ENCODE measurements at places on chromosomes 5 and 9. TPM values are rescaled to one million over a fixed set of nuclear protein-coding genes. Genes with fewer than 3 reads are reported as not detected.

The FOXD4L5 gene
- total RNA-seq = not detected

The TMEM171 gene
- 1.6 TPM for total RNA-seq

The SPATA31A3 gene
- not detected for total RNA-seq

The MRPS27 gene
- total RNA-seq = 72.7 TPM

The CREBRF gene
- total RNA-seq = 3.5 TPM

The GRAMD2B gene
- total RNA-seq = 21.8 TPM

The MEIKIN gene
- total RNA-seq = not detected

The FYB1 gene
- 0.08 TPM for total RNA-seq

The CCDC187 gene
- not detected for total RNA-seq

The C5orf52 gene
- total RNA-seq = not detected

The SCGB3A2 gene
- not detected for total RNA-seq

The ERMP1 gene
- 20.0 TPM for total RNA-seq

The SLC1A1 gene
- 0.04 TPM for total RNA-seq

The RNF183 gene
- not detected for total RNA-seq

The C5 gene
- total RNA-seq = 0.62 TPM

The DDX4 gene
- not detected for total RNA-seq

The PCDH12 gene
- 0.04 TPM for total RNA-seq

The GNPDA1 gene
- 37.0 TPM for total RNA-seq

The DCANP1 gene
- total RNA-seq = not detected

The GRPEL2 gene
- total RNA-seq = 24.6 TPM

The YIPF5 gene
- total RNA-seq = 38.9 TPM

The DBH gene
- not detected for total RNA-seq

The INSL6 gene
- total RNA-seq = not detected

The ANKRD55 gene
- total RNA-seq = not detected

The OXCT1 gene
- 24.8 TPM for total RNA-seq

The EGR1 gene
- 65.0 TPM for total RNA-seq

The COL5A1 gene
- 10.9 TPM for total RNA-seq

The SLC4A9 gene
- total RNA-seq = not detected

The PTGES gene
- 6.2 TPM for total RNA-seq

The IFNA21 gene
- not detected for total RNA-seq

The FOXD1 gene
- 6.6 TPM for total RNA-seq

The TGFBI gene
- 420 TPM for total RNA-seq

The ZFP37 gene
- 0.80 TPM for total RNA-seq

The OCLN gene
- 2.8 TPM for total RNA-seq

The GRM6 gene
- not detected for total RNA-seq

The TEX48 gene
- total RNA-seq = not detected

The WWC1 gene
- total RNA-seq = 18.3 TPM

The PCDHGB7 gene
- 1.3 TPM for total RNA-seq

The PHF24 gene
- total RNA-seq = 0.27 TPM

The PCDHB10 gene
- under 0.01 TPM for total RNA-seq

The CBY3 gene
- not detected for total RNA-seq

The WNT8A gene
- total RNA-seq = not detected

The IDNK gene
- 2.3 TPM for total RNA-seq

The LCN1 gene
- not detected for total RNA-seq

The ZNF462 gene
- total RNA-seq = 8.0 TPM

The TAS2R1 gene
- total RNA-seq = not detected

The OBP2B gene
- total RNA-seq = not detected

The BHMT2 gene
- total RNA-seq = not detected

The CFAP90 gene
- not detected for total RNA-seq

The CTNND2 gene
- not detected for total RNA-seq

The SLC6A7 gene
- not detected for total RNA-seq

The LCN12 gene
- total RNA-seq = not detected
